ENCODE measurements at places on chromosomes 3 and 15.
A peak's percentile ranks its signal among the peaks of the same experiment; 100 is the strongest.

DNA sequence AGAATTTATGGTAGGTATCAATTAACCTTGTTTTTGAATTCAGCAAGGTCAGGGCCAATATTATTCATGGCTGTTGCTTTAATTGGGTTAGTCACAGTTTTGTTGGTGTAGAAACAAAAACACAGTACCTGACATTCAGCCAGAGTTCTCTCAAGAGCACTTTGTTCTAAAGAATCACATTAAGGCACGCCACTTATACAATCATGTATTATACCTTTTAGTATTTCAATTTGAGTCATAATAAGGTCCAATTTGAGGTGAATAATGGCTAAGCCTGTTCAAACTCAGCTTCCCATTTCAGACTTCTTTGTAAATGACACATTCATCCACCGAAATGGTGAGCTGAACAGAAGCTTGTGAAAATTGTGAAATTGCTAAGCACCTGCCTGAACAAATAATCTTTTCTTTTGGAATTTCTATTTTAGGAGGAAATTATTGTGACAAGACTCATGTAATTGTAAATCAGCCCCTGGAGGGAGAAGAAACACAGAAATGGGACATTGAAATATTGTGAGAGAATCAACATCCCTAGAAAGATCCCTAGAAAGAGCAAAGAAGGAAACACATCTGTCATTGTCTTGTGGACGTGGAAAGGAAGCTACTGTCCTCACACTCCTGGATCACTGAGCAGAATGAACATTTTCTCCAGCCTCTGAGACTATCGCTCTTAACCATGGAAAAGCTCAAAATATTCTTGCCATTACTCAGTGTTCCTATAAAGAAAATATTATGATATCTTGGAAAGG is 29.3 kb downstream of the RIOX2 start:
- no peak for DNase-seq

- DNase-seq, result no peak
These were observed 1041.4 kb downstream of the NTRK3 start for GRCh38 chr15:87215100-87215499.

DNA sequence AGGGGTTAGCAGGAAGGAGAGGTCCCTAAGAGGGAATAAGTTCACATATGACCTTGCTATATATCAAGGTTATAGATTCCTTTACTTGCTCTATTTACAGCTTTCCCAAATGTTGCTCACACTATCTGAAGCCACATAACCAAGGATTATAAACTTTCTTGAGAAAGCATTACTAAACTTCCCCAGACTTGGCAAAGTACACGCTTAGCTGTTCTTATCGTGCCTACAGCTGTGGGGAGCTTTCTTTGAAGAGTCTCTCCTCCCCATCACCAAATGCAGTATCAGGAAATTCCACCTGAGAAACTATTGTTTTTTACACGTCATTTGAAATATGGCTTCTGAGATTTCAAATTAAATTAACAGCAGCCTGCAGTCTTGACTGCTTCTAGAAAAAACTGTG is 284.5 kb downstream of the CHL1 start:
- no peak for DNase-seq

DNA sequence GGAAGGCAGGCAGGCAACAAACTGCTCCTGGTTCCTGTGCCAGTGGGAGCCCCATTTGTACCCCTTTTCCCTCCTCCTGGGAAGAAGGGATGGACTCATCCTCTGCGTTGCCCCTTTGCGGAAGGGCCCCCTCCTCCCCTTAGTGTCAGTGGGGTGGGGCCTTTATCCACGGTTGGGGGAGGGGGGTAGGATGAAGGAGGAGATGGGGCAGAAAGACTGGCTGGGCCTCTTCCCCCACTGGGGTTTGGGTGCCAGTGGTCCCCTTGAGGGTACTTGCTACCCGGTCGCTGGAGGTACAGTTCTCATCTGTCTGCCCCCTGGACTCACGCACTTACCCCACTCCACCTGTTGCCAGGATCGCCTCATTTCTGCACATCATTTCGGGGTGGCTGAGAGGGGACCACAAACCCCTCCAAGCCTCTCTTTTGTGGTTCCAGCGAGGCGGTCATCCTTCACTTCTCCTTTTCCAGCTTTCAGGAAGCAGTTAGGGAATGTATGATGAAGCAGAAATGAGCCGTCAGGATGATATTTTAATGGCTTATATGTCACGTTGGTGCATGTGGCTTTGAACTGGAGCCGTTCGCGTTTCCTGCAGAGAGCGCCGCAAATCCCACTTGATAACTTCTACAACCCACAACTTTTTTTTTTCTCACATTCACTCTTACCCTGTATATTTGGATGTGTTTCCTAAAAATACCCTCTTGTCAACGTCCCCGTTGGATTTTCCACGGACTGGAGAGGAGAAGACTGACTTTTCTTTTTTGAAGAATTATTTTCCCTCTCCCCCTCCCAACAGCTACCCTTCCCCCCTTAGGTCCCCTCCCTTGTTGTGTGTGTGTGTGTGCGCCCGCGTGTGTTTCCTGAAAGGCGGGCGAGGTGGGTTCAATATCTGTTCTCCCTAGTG is at the start of gene ZIC4:
TSS of gene ZIC4 (minus strand) at position 516 of the 904 bp plus-strand sequence. CDS start 3,746 bp downstream, outside the sequence.
- DNase-seq, result no peak

GRCh38 chr3:195071916-195072820 is 198.8 kb downstream of the XXYLT1 start:
- no peak for DNase-seq

DNA sequence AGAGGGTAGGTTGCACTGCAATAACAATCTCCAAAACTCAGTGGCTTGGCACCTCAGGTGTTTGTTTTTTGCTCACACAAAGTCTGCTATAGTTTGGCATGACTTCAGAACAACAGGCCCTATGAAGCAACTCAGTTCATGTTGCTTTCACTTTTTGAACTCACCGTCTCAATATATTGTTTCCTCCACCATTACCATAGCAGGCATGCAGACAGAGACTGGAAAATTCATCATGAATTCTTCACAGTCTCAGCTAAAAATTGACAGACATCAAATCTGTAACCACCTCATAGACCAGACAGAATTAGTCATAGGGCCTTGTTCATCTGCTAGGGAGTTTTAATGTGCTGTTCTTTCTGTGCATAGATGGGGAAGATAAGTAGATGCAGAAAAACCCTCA is 161.4 kb upstream of the POU1F1 start:
- DNase-seq, result no peak

DNA sequence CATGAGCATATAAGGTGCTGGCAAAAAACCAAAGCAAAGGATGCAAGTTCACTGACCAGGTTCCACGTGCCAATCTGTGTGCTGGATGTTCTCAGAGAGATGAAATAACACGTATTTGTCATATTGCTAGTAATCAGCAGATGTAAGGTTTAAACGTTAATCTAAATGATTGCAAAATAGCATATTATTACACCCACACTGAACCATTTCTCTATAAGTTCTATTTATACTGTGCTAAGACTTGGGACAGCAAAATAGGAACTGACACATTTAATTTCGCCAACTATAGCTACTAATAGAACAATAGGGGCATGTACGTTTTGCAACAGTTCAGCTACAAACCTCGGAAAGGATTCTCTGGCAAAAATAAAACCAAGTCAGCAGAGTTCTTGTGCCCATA is 350.3 kb upstream of the ZNF385D start:
- no peak for DNase-seq

DNA sequence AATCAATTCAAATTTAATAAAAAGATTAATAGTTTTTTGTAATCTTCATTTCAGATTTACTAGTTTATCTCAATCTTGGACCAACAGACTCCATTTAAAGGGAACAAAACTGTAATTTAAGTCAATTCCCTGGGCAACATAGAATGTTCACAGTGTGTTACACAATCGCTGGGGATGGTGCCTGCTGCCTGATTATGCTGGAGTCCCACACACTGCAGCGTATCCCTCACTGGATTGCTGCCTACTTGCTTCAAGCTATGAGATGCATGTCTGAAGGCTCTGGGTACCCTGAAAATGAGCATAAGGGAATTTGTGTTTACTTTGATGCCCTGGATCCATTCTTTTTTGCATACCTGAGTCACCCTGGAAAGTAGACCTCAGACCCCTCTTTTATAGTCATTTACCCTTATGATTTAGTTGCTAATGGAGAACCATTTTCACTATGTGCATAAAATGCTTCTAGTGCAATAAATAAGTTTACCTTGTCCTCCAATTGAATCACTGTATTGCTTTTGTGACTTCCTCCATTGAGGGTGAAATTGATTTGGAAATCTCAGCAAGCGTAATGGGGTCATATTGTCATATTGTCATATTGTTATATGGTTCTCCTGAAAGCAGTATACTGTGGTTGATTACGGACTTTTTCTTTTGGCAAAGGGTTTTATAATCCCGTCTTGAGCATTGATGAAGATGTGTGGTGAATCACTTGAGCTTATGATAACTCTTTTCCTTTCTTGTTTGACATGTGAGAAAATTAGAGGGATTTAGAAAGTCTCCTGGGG is 35.9 kb downstream of the ITPR1 start:
- DNase-seq, result no peak

GRCh38 chr3:15098503-15099363 is at the start of gene RBSN:
Gene RBSN (minus strand): TSS chr3:15099148. CDS start chr3:15096120, 3,028 bp downstream.
- DNase-seq, result peak; percentile 97

DNA sequence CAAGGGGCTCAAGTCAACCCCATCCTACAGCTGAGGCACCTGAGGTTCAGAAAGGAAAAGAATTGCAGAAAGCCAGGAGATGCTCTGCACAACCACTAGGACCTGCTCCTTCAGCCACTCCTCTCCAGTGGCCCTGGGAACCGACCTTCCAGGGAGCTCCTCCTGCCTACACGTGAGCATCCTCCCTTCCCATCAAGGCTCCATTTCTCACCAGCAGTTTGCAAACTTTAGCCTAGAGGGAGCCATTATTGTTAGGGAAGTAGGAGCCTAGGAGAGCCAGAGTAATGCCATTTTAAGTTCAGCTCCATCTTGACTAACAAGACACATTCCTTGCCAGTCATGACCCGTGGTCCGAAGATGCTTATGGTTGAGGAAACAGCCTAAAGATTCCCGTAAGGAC is 11.2 kb upstream of the CHCHD6 start:
- DNase-seq, result no peak

- DNase-seq, result no peak
These were observed 2.5 kb upstream of the SLC38A3 start for GRCh38 chr3:50202353-50203112.

DNA sequence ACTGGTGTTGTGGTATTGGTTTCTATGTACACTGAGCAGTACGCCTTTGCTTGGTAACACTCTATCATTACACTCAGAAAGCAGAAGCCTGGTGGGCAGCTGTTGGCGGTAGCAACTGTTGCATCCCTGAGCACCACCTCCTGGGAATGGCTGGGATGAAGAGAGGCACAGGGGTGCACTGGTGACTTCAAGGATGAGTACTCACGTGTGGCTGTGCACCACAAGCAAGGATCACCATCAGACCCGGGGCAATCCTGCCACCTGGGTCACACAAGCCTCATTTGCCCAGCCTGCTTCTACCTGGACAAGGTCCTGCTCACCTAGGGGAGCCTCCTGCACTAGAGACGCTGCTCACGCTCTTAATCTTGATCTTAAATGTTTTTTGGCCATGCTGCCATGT is 336.4 kb downstream of the SI start:
- DNase-seq, result no peak

DNA sequence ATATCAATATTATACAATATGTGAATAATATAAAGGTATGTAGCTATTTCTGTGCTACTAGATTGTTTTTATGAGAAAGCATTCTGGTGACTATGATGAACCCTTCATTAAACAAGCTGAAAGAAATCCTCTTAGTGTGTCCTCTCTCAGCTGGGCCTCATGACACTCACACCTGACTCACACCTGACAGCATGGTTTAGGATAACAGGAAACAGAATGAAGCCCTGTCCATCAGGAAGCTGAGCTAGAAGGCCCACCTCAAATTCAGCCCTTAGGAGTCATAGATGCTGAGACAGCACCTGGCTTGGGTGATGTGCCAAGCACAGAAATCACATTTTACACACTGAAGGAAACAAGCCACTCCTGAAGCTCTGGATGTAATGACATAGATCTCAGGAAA is 30.8 kb downstream of the CHCHD4 start:
- DNase-seq, result no peak

GRCh38 chr3:55546866-55547669 is 60.0 kb upstream of the WNT5A start:
- DNase-seq, result no peak

DNA sequence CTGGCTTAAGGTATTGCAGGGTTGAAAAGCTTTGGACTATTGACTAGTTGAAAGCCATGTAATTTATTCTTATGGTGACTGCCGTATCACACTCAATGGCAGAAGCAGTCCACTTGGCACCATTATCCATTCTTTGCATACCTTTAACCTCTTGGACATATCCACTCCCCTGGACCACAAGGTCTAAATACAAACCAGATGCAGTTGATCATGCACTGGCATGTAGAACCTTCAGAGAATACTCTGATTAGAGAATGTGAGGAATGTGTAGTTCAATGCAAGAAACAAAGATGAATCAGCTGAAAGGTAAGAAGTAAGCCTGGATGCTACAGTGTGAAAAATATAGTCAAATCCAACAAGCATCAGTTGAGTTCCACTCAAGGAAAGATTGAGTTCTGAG is 93.1 kb downstream of the FRMD5 start:
- DNase-seq, result no peak

GRCh38 chr3:182303169-182303568 is 490.1 kb upstream of the ATP11B start:
- DNase-seq, result no peak

GRCh38 chr3:196949285-196949619 is 6.9 kb upstream of the NCBP2 start:
- DNase-seq, result no peak

DNA sequence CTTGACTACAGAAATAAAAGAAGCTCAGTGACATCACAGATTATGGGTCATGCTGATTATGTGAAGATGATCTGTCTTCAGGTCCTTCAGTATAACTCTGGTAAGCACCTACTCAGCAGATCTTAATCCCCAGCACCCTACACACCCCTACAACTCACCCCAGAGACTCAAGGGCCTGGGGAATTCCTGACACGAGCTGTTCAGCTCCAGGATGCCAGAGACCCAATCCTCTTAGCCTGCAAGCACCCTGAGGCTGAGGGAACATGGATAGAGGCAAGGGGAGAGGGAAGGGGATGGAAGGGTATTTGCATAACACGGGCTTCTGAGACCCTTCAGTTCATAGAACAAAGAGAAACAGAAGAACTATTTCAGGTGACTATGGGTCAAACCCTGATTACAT is 13.0 kb downstream of the GLB1 start:
- DNase-seq, result no peak

GRCh38 chr3:179224584-179224983 is 26.3 kb downstream of the KCNMB3 start:
- DNase-seq, result no peak

DNA sequence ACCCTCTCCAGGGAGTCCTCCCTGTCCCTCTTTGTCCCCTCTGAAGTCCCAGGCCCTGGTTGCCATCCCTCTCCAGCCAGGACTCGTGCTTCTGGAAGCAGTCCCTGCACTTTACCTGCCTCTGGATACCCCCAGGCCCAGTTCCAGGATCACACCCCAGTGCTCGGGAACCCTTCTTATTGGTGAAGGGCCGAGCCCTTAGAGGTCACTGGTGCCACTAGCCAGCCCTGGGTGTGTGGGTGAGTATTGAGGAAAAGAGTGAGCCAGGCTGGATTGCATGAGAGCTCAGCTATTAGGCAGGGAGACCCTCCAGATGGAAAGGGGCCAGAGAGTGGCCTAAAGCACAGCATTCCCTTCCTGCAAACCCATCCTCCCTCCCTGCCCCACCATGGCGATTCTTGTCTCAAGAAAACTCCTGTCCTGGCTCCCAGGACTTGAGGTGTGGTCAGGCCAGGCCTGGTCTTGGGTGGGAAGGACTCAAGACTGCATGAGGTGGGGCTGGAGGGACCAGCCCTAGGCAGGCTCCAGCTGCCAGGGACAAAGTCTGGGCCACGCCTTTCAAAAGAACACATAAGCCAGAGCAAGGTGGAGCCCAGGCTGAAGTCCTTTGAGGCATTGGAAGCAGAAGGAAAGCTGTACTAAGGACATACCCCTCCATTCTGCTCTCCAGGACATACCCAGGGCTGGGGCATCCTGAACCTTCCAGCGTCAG is 4.8 kb upstream of the PHGR1 start:
- DNase-seq, result no peak
